Vagina (tissue), 2 donors: ENCODE measurements at places on chromosomes 4 and X.

GRCh38 chr4:86825511-86825910 is 23.7 kb downstream of the SLC10A6 start:
- DNase-seq: no peak

GRCh38 chr4:112953262-112953661 is 96.2 kb upstream of the ANK2 start:
- DNase-seq: no peak

GRCh38 chr4:36043901-36044300 is 200.4 kb downstream of the ARAP2 start:
- DNase-seq: no peak

DNA sequence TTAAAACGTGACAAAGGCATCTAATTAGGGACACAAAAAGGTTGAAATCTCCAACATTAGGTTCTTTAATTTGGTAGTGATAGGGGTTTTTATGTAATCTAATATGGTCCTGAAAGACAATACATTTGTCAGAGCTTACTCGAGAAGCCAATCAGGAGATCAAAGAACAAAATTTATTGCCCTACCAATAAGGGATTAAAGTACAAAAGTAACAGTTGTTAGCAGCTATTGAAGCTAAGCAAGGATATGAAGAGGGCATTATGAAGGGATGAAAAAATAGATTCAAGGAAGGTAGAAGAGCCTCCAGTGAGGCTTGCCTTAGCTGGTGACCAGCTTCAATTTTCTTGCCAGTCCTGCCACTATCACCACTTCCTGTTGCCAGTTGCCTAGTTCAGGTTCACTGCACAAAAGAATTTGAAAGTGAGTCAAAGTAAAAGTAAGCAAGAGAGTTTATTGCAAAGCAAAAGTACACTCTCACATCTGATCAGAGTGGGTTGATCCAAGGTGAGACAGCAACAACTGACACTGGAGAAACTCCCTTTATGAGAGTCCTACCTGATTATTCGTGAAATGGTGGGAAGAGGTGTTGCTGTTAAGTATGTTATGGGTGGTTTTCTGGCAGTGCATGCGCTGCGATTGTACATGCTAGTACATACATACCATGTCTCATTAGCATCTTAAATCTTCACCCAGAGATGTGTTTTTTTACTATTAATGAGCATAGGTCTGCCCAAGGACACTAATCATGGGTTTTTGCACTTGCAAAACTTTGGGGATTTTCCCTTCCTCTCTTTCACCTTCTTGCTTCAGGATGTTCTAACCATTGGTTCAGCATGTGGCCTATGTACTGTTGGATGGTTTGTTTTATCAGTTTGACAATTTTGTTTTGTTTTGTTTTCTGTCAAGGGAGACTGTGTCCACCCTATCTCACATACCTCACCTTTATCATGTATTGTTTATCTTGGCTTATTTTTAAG is 263.2 kb upstream of the ITM2A start:
- DNase-seq: no peak

- no peak for DNase-seq
Measured at GRCh38 chr4:26433556-26433955, 56.7 kb downstream of the CCKAR start.

DNA sequence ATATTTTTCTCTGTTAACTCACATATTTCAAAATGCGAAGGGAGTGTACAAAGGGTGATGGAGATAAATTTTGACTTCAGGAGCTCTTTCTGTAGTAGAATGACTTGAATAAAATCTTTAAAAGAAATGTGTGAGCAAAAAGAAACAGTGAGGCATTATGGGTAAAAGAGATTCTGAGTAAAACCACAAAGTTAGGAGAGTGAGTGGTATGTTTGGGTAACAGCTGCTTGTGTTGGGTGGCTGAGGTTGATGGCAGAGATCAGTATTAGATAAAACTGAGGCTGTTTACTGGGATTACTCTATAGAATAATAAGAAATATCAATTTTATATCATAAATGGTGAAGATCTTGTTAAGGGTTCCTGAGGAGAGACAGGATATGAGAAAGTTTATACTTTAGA is 434.2 kb upstream of the AMOT start:
- no peak for DNase-seq

DNA sequence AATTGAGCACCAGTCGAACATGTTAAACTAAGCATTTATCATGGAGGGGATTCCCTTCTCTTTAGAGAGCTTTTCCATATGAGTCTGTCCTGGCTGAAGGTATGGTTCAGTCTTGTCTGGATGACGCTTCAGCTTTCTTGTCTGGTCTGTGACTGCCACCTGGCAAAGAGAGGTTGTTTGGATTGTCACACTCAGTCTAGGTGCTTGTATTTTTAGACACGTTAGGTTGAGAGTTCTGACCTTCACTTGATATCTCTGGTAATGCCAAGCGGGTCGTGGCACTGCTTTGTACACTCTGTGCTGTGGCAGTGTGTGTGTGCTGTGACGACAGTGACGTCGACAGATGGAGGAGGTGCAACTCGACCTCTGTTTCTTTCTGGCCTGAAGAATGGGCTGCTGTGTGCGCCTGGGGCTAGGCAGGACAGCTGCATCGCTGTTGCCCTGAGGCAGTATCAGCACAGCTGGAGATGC is 12.6 kb downstream of the NOCT start:
- no peak for DNase-seq

GRCh38 chrX:11600578-11600977 is 65.1 kb downstream of the ARHGAP6 start:
- DNase-seq: no peak

DNA sequence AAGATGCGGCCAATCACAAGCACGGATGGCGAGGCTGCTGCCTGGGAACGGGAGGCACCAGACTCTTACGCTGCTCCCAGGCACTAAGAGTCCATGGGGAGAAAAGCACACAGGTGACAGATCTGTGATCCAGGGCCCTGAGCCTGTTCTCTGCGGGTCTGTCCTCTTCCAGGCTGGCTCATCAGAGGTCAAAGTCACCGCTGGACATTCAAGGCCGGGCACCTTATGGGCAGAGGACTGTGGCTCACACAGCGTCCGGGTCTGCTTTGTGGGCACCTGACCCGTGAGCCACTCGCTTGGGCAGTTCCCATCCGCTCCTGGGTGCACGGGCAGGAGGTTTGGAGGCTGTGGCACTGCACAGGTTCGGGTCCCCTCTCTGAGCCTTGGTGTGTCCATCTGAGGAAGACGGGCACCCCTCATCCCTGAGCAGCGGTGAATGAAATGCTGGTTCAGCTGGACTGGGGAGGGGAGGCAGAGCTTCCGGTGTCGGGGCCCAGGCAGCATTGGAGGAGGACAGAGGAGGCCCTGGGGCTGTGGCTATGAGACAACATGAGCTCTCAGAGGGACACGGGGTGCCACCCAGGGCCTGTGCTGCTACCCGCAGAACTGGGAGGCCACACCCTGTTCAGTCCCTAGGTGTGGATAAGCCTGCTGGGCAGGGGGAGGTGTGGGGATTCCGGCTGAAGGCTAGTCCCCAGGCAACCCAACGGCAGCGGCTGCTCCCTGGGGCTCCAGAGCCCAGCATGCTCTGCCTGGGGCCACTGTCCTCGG is 61.2 kb upstream of the AFAP1 start:
- DNase-seq: no peak

DNA sequence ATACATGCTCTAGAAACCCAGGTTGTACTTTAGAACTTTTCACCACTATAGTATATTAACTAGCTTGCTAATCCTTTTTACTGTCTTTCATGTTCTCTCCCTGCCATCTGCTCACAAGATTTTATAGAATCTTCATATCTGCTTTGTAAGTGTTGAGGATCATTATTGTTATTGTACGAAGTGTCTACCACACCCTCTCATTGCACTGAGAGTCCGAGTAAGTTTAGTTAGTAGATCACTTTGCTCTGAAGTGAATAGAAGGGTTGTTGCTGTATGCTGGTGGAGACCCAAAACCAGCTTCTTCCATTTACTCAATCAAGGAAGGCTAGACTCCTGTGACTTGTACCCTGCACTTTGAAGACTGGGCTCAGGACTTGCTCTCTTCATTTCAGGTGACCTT is 17.1 kb downstream of the GAB1 start:
- no peak for DNase-seq

GRCh38 chr4:26854701-26855100 is 5.9 kb upstream of the STIM2 start:
- no peak for DNase-seq

DNA sequence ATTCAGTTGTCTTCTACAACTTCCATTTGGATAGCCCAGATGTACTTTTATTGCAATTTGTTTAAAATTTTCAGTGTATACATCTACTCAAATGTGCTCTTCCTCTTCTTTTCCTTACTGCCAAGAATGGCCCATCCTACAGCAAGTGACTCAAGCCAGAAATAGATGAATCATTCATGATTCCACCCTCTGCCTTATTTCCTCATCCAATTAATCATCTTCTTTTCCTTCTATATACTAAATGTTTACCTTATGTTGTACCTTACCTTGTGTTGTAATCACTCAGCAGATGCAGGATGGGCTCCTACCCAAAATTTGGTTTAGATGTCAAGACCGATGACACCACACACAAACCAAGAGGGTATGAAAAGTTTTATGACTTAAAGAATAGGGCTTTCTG is 437.8 kb downstream of the GRXCR1 start:
- DNase-seq: no peak

GRCh38 chrX:134868771-134869495 is 121.9 kb upstream of the SMIM10 start:
- no peak for DNase-seq

DNA sequence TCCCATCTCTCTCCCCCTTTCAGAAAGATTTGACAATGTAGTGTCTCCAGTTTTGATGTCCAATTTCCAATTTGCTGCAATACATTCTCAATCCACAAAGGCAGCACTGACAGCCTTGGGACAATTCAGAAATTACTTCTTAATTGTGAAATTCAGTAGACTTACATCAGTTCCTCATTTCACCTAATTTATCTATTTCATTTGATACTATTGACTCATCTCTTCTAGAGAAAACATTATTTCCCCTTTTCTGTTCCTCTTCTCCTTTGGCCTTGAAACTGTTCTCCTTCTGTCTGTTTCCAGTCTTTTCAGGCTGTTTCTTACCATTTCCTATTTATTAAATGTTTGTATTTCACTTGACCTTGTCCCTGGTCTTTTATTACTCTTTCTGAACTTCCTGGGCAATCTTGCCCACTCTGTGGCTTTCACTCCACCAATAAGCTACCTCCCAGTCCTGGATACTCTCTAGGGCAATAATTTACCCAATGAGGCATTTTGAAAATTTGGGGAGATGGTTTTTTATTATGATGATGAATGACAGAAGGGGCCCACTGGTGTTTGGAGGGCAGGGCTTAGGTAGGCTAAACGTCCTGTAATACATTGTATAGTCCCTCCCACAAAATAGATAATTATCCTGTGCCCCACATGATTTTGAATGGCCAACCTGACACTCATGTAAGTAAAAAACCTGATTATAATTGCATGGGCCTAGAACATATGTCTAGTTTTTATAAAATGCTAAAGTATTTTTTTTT is 498.0 kb upstream of the BOD1L1 start:
- no peak for DNase-seq

DNA sequence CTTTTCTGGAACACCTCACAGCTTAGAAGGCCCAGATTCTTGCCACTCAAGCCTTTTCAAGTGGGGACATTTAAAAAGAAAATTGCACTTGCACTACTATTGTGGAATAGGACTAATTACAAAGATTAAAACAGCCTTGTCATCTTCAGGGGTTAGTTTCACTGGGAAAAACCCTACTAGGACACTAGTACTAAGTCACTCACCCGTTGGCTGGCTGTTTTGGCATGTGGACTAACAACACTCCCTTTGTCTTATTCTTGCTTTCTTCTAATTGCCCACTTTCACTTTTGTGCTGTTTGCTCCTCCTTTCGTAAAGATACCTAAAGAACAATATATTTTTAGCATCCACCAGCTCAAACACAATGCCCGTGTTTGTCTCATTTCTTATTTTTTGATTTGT is 200.9 kb upstream of the MID1 start:
- DNase-seq: no peak

- no peak for DNase-seq
Measured at GRCh38 chr4:120901731-120902130, 20.8 kb downstream of the PRDM5 start.

DNA sequence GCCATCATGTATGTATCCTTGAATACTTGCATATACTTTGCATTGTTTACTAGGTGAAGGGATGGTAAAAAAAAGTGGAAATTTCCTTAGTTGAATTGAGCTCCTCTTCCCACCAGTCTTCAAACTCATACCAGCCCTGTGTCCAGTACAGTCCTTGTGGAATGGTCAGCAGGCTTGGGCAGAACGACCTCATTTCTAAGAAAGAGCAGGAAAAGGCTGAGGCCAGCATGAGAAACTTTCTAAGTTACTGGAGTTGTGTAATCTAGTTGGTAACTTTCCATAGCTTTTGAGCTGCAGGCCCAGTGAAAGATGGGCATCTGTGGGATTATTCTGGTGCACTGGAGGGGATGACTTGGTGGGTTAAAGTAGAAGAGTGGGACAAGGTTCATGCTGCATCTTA is 87.6 kb downstream of the DCUN1D4 start:
- DNase-seq: no peak

GRCh38 chrX:40778861-40779575 is 43.7 kb upstream of the MED14 start:
- no peak for DNase-seq

GRCh38 chr4:119040261-119040660 is 95.4 kb upstream of the MYOZ2 start:
- no peak for DNase-seq

DNA sequence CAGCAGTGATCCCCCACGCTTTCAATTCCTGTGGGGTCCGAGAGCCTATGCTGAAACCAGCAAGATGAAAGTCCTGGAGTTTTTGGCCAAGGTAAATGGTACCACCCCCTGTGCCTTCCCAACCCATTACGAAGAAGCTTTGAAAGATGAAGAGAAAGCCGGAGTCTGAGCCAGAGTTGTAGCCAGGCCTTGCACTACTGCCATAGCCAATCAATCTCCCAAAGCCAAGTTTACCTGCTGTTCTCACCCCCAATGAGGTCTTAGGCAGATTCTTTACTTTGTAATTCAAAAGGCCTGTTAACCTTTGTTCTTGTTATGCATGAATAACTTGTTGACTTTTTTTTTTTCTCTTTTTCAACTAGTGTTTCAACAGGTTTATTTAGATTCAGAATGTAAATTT is 4.0 kb downstream of the MAGEB2 start:
- DNase-seq: no peak

DNA sequence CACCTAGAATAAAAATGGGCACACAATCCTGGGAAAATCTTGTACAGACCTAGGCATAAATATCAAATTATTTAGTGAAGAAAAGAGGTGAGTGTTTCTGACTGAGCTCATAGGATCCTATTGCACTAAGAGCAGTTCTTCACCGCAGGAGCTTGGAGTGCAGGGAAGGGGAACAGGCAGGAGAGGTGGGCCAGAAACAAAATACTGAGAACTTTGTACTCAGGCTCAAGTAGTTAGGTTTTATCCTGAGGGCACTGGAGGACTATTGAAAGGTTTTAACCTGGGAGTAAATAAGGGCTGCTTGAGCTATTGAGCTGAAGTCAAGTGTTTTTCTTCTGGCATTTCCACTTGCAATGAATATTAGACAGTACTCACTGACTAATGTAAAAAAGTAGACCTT is 12.2 kb downstream of the EPHA5 start:
- no peak for DNase-seq

DNA sequence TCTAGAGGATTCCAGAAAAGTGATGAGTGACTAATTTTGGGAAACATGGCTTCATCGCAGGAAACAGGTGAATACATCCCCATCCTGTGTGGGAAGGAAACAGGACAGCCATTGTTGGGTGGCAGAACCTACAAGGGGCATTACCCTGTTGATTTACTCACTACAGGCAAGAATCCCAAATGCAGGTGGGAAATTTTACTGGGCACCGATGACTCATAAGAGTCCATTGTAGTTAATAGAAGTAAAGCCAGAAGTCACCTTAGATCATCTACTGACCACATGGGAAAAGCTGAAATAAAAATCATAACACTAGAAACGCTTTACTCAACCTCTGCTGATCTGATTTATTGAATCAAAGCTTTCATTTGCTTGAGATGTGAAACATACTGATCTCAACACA is 136.4 kb downstream of the TRIML1 start:
- DNase-seq: no peak
